ENCODE measurements at places on chromosomes 2 and 18.

DNA sequence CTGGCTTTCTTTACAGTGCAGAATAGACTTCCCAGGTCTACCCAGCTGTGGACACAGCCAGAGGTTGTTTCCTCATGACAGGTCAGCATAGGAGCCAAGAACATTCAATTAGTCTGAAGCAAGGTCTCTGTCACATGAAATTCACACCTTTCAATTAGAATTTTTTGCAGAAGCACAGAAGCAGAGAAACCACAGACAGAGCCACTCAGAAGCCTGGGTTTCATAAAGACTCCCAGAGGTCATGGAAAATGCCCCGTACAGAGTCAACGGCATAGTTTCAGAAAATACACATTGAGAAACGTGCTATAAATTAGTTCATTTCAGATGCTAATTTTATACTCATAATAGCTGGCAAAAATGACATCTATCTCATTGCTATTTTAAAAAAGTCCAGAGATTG is 87.0 kb upstream of the TMEM200C start:
- no peak for DNase-seq

DNA sequence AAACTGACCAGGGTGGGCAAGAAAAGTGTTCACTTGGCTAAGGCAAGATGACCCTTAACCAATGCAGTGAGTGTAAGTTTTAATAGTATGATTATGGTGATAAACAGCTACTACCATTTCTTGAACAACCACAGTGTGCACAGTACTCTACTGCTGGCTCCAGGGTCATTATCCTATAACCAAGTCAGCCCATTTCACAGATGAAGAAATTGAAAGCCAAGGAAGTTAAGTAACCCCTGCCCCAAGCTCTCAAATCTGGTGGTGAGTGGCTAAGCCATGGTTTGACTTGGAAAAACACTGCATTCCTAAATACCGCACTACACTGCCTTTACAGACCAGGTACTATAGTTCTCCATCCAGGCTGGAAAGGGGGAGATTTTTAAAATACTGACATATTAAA is 5.7 kb downstream of the ZNF385B start:
- DNase-seq, result no peak

DNA sequence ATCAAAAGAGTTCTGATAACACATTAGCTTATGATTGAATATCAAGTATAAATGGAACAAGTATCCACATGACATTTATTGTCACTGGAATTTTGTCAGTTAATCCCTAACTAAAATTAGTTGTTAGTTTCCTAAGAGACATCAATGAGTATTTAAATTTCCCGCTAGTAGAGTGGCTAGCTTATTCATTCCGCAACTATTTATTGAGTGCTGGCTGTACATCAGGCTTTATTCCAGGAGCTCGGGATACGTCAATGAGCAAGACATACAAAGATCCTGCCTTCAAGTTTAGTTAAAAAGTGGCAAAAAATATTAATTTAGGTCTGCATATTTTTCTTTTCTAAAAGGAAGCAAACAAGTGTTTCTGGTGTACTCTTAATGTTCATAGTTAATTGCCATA is 59.3 kb downstream of the PRKRA start:
- DNase-seq, result no peak

GRCh38 chr18:57816208-57816954 is 13.3 kb upstream of the ATP8B1 start:
- DNase-seq, result no peak

DNA sequence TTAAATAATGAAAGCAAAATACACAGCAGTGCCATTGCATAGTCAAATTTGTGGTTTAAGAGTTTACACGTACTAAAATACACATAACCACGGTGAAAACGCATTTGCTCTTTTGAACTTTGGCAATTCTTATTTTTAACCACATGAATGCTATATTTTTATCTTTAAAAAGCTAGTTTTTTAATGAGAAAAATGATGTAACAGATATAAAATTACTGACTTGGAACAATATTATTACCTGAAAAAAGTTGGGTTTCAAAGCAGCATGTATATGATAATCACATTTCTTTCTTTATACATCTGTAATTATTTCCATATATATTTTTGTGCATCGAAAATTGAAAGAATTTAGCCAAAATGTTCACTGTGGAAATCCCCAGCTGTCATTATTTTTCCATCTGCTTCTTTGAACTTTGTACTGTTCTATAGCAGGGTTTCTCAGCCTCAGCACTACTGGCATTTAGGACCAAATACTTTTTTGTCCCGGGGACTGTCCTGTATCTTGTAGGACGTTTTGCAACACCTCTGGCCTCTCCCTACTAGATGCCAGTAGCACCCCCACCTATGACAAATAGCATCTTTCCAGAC is 75.9 kb upstream of the CAB39 start:
- no peak for DNase-seq

DNA sequence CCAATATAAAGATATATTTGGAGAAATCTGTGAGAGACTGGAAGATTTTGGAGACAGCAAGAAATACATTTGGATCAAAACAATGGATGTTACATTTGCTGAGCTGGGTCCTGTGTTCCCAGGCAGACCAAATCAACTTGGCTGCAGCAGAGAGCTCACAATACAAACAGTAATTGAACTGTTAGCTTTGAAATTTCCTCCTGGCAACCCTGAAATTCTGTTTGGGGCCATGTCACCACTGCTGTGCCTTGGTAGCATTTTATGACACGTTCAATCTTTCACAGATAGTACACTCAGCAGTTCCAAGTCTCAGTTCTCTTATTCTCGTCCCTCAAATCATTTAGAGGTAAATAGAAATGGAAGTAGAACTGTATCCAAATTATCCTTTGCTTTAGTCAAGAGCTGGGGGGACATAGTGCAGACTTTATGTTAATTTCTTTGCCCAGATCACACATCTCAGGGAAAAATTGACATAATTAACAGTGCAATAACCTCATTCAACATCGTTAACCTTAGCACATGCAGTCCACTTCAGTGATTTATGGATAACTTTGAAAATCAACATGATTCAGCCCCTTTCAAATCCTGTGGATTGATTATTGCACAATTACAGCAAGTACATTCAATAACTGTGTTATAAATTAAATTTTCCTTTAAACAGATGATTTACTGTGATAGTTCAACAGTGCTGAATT is 277.4 kb upstream of the MC4R start:
- peak; percentile 94 for DNase-seq

GRCh38 chr2:119333360-119333759 is 33.3 kb downstream of the C2orf76 start:
- DNase-seq, result no peak

DNA sequence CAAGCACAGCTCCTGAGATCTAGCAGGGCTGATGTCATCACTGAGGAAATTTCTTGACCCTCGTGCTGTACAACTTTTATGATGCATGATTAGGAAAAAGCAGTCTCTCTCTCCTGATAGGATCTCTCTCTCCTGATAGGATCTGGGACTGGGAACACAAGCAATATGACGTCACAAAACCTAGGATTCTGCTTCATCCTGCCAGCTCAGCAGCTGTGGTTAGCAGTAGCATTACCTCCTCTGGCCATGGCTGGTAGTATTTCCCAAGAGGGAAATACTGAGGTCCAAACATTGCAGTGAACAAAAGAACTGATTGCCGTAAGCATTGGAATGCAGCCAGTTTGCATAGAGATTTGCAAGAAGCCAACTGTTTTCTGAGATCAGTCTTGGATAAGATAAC is 521.2 kb upstream of the POU3F3 start:
- DNase-seq, result no peak

- no peak for DNase-seq
These were observed 669.8 kb downstream of the ZEB2 start for GRCh38 chr2:143850084-143850483.

DNA sequence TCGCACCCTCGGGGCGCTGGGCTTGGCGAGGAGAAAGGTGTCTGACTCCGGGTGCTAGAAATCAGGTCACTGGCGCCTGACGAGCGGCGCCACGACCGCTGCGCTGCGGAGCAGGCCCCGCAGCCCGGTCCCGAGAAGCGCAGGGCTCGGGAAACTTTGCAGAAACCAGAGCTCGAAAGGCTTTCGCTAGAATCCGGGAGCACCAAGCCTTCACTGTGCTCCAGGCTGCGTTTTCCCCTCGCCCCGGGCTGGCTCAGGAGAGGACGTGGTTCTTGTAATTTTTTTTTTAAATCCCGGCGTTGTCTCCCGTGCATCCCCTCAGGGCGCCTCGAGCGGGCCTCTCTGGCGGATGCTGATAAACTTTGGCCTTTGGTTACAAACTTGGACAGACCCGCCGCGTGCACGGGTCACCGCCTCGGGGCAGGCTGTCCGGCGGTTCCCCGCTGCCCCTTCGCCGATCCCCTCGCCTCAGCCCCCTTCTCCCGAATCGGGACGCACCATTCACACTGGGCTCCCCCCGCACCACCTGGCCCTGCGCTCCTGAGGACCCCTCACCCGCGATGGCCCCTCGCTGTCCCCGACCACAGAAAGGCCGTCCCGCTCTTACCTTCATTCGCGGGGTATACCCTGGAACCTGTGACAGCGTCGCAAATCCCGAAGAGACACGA is 419 bp downstream of the EPHA4 start:
- no peak for DNase-seq

GRCh38 chr2:121884511-121884921 is 129.1 kb downstream of the TSN start:
- no peak for DNase-seq

- no peak for DNase-seq
These were observed 73.1 kb downstream of the EIF2AK3 start for GRCh38 chr2:88554189-88554588.

- DNase-seq, result no peak
These were observed 11.3 kb upstream of the TTC39C start for GRCh38 chr18:24003288-24003687.

GRCh38 chr2:16104949-16105668 is 164.8 kb downstream of the MYCN start:
- no peak for DNase-seq

GRCh38 chr2:119464981-119465380 is 33.3 kb downstream of the TMEM37 start:
- DNase-seq, result no peak

- no peak for DNase-seq
These were observed 10.7 kb downstream of the COL6A3 start for GRCh38 chr2:237403024-237403882.

DNA sequence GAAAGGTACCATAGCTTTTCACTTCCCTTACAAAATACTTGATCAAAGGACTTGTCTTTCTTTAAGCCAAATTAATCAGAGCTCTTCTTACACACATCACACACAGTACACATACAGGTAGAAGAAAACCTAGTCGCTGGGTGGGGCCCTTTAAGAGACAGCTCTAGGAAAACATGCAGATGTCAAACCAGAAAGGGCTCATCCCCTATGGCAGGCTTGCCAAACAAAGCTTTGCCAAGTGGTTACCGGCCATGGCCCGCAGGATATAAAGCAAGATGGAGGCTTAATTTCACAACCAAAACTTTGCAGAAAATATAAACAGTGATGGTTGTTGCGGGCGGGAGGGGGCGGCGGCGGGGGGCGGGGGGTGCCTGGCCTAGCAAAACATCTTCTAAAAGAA is 2156.0 kb upstream of the PIK3C3 start:
- peak; percentile 35 for DNase-seq

DNA sequence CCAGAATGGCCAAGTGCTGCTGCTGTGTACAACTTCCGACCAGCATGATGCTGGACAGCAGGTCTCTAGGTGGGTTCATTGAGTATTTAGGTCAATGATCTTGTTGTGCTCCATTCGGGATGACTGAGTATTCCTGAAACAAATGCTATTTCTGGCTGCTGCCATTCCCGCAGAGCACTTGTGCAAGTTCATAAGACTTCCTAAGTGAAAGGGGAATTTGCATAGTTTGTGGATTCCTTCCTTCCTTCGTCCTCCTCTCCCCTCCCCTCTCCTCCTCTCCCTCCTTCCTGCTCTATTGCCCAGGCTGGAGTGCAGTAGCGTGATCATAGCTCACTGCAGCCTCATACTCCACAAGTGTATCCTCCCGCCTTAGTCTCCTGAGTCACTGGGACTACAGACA is 40.4 kb downstream of the LDLRAD4 start:
- no peak for DNase-seq

DNA sequence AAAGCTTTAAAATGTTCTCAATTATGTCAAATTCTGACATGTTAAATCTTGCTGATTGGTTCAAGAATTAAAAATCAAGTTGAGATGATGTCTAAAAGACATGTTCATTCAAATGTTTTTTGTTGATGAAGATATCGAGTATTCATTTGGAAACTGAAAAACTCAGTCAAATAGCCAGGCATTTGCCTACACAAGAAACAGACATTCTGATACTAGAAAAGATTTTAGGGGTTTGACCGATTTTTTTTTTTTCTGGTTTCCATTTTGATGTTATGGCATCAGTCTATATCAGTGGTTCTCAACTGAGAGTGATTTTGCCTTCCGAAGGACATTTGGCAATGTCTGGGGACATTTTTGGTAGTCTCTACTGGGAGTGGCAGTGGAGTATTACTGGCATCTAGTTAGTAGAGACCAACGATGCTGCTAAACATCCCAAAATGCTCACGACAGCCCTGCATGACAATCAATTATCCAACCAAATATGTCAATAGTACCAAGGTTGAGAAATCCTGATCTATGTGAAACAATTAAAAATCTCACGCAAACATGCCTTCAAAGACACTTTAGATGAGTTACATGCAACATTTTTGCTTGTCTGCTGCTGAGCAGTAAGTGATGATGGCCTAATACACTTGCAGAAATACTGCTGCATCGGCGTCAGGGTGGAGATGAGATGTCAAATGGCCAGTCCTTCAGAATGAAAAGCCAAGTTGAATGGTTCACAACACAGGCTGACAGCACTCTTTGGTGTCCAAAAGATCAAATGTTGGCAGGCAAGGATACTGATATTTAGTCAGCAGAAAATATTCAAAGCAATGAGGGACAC is 12.5 kb downstream of the RASGRP3 start:
- no peak for DNase-seq

DNA sequence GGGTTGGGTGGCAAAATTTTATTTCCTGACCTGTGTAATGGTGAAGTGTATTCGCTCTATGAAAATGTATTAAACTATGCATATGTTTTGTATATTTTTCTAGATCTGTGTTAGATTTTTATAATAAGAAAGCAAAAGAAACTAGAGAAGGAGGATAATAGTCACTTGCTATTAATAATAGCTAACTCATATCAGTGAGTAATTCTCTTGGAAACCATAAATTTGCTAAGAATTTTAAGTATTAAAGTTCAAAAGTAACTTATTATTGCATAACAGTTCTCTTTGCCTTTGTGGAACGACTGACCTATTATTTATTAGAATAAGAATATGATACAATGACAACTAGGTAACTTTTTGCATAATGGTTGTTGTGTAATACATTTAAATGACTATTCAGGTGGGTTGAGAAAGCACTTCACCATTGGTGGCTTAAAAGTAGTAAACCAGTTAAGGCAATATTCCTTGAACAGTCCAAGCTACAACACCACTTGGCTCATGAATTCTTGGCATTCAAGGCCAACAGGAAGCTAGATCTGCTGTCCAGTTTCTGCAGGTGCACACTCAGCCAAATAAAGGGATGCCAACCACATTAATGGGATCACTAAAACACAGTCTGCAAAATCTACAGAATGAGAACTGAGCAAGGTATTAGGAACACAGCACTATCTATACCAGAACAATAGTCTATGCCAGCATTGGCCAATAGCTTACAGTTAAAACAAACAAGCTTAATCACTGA is 921.3 kb downstream of the CPS1 start:
- DNase-seq, result no peak
